Islet precursor cell (in vitro differentiated cells): ENCODE measurements at places on chromosomes 11 and 22.

DNA sequence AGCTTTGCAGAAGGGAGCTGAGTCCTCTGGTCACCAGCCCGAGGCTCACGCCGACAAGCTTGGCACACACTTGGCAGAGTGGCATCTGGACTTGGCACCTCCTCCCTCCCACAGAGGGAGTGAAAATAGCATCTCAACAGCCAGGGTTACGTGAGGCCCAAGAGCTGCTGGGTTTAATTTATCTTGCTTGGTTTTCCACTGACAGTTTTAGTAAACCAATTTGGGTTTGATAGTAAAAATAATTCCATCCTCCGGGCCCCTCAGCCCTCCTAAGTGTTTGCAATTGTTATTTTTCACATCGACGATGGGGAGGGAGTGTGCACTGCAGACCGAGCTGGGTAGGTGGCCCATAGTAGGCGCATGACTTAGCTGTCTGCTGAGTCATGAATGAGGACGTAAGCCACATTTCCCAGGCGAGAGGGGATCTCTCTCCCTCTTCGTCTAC, 107.6 kb upstream of the ASPHD2 start:
- peak; percentile 70 for DNase-seq

- DNase-seq = peak; percentile 54
These were observed 374.8 kb downstream of the MIAT start for GRCh38 chr22:27032091-27032761.

DNA sequence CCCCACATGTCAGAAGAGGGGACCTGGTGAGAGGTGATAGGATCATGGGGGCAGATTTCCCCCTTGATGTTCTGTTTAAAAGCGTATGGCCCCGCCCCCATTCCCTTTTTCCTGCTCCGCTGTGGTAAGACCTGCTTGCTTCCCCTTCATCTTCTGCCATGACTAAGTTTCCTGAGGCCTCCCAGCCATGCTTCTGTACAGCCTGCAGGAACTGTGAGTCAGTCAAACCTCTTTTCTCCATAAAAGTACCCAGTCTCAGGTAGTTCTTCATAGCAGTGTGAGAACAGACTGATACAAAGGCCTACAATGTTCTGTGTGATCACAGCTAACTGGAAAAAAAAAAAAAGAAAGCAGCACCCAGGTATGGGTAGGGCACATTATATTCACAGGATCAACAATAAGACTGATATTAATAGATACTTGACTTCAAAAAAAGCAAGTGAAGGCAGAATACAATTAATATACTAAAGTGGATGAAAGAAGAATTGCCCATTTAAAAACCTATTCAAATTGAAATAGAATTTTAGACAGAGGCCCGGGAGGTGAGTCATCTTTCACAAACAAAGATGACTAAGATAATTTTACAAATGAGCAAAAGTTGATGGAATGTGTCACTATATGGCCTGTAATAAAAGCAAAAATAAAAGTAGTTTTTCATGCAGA, 1.7 kb upstream of the OR52K1 start:
- DNase-seq = peak; percentile 76

GRCh38 chr22:48869161-48869560, 958.5 kb downstream of the BRD1 start:
- DNase-seq = no peak

DNA sequence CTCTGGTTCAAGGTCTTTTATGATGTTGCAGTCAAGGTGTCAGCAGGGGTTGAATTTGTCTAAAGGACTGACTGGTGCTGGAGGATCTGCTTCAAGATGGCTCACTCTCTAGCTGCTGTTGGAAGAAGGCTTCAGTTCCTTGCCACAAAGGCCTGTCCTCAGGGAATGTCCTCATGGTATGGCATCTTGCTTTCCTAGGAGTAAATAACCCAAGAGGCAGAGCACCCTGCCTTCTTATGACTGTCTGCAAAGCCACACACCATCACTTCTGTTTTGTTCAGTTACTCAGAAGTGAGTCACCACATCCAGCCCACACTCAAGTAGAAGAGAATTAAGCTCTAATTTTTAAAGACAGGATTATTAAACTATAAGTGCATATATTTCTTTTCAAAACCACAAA, 45.2 kb downstream of the PLAAT5 start:
- no peak for DNase-seq

- no peak for DNase-seq
These were observed 19.5 kb downstream of the SYT13 start for GRCh38 chr11:45266676-45267020.

DNA sequence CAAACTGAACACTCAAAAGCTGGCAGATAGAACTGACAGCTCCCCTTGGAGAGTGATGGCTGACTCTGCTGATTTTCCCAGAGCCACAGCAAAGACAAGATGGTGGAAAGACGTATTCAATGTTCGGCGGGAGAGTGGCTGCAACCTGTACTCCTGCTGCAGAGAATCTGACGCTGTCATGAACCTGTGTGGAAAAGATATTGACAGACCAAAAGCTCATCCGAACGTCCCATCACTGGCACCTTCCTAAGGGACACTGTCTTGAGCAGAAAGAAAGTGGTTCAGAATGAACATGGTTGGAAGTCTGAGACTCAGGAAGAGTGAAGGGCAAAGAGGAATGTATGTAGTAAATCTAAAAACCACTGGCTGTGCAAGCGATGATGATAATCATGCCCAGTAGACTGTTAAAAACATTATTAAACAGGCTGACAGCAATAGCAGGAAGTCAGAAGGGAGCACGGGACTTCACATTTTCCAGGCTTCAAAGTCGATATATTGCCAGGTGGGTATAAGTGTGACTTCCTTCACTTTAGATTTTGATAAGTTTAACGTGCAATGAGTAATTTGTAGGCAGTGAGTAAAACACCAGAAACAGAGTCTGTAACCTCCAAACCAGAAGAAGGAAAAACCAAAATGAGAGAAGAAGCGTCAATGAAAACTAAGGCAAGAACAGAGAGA, 6.2 kb upstream of the IL17REL start:
- no peak for DNase-seq

- no peak for DNase-seq
These were observed 24.2 kb upstream of the YAP1 start for GRCh38 chr11:102085864-102086551.

DNA sequence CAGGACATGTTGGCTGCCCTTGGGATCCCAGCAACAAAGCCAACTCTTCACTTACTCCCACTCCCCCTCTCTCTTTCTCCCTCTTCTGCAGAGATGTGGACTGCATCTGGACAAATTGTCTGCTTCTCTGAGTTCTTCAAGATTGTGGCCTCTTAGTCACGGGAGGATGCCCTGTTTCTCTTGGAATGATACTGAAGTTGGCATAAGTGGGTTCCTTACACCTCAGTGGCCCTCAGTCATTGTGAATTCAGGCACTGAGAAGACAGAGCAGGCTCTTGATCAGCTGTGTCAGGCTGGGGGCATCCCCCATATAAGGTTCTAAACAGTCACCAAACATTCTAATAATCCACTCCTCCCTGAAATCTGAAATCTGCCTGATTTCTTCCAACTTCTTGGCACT, 6.1 kb upstream of the E2F8 start:
- DNase-seq = no peak

DNA sequence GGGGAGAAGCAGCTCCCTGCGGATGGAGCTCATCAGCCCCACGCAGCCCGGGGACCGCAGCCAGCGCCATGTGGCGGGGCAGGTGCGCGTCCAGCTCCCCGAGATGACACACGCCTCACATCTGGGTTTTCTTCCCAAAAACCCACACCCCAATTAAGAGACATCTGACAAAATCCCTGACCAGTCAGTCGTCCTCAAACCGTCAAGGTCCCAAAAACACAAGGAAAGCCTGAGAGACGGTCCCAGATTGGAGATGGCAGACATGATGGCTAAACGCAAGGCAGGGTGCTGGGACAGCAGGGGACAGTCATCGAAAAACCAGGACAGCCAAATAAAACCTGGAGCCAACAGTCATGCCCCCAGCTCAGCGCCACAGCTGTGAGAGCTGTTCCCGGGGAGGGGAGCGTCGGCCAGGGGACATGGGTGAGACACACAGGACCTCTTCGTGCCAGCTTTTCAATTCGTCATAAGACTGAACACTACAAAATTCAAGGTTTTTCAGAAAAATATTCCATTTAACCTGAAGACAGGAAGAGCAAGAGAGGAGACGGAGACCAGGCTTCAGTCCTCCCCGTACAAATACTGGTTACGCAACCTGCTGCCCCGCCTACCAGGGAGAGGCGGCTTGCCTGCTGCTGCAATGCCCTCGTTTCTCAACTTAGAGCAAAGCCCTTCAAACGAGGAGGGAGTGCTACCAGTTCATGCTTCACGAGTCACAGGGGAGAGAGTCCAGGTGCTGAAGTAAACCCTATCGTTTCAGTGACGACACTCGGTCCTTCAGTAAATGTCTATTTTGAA, 10.5 kb downstream of the TOLLIP start:
- peak; percentile 84 for DNase-seq

DNA sequence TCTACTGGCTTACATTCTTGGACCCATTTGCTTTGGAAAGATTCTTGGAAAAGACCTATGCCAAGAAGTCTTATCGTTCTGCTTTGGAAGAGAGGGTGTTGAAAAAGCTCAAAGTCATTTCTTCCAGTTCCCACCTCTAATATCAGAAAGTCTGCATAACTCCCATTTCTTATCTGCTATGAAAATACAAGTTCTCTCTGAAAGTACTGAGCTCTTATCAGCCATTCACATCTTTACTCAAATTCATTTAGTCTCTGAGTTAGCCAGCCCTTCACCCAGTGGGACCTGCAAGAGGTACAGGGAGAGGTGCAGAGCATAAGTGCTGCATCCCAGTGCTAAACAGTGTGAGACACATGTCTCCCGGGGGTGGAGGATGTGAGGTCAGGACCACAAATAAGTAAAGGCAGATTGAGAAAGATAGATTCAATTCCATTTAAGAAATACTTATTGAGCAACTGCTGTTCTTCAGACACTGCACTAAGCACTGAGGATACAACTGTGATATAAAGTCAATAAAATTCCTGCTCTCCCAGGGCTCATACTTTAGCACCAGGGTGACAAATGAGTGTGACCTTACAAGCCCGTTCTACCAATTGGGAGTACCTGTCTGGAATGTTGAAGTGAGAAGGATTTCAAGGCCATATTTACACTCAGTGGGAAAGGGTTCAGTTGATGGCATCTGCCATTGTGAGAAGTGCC, 76.7 kb downstream of the PISD start:
- no peak for DNase-seq

- no peak for DNase-seq
These were observed 7.0 kb upstream of the TM7SF2 start for GRCh38 chr11:65104628-65105027.

DNA sequence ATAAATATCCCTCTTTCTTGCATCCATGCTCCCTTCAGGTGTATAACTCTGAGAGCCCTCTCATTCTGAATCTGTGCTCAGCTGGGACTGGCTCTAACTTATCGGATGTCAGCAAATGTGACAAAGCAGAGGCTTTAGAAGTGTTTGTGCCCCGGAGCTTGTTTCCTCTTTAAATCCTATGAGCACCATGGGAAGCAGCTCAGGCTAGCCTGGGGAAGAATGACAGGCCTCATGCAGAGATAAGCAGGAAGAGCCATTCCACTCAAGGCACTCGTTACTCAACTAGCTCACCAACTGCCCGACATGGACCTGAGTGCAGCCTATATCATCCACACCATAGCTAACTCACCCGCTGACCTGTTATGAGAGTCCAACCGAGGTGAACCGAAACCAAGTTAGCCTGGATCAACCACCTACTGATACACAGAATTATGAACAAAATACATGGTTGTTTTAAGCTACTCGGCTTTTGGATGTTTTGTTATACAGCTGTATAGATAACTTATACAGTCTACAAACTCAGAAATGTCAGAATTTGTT, 990.7 kb downstream of the NTM start:
- no peak for DNase-seq

GRCh38 chr22:24359452-24360120, 67.8 kb upstream of the ADORA2A start:
- DNase-seq = no peak

- DNase-seq = no peak
These were observed 134.8 kb downstream of the LARGE1 start for GRCh38 chr22:33785283-33785968.

GRCh38 chr11:118933486-118933885, 7.8 kb upstream of the BCL9L start:
- no peak for DNase-seq

GRCh38 chr22:17266251-17266971, 47.2 kb upstream of the ADA2 start:
- DNase-seq = peak; percentile 89

GRCh38 chr11:108160970-108161566, 39.7 kb downstream of the ACAT1 start:
- DNase-seq = no peak

GRCh38 chr11:44766112-44766971, 39.6 kb downstream of the TSPAN18 start:
- DNase-seq = peak; percentile 76

GRCh38 chr11:48050304-48050703, 69.9 kb downstream of the PTPRJ start:
- DNase-seq = no peak

DNA sequence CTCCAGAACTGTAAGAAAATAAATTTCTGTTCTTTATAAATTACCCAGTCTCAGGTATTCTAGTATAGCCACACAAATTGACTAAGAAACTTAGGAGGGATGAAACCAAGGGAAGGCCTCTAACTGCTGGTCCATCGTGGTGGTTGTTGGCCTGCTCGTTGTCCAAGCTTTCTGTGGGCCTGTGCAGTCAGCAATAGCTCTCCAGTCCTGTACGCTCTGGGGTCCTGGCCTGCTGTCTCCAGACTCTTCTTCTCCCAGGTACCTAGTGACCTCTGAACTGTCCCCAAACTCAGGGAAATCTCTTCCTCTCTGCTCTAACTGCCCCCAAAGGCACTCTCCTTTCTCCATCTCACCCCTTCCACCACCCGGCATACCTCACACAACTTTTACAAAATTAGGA, 5.7 kb upstream of the VSIG10L2 start:
- no peak for DNase-seq

DNA sequence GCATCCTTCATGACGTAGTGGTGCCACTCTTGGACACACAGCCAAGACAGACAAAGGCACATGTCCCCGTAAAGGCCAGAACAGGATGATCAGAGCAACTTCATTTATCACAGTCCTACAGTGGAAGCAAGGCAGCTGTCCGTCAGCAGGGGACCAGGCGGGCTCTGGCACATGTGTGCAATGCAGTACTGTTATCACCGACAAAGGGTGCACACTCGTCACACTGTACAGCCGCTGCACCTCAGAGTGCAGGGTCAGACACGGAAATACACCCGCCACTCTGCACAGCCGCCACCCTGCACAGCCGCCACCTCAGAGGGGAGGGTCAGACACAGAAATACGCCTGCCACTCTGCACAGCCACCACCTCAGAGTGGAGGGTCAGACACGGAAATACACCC, 13.4 kb upstream of the IL17REL start:
- DNase-seq = no peak

GRCh38 chr11:69233744-69234570, 60.0 kb upstream of the MYEOV start:
- no peak for DNase-seq

DNA sequence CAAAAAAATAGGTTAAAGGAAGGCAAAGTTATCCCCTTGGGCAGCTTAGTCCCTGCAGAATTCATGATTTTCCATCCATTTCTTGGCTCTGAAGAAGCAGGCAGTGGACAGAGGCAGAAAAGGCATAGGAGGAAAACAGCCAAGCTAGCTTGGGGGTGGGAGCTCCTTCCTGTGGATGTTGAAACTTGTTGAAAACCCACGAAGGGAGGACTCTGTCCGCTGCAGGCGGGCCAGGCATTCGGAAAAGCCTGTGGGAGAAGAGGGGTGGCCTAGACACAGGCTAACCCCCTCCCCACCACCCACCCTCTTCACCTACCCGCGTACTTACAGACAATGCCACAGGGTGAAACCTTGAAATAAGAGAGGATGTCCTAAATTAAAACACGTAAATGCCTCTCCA, 72.1 kb downstream of the C22orf31 start:
- DNase-seq = no peak
